Right atrium auricular region (tissue), 2 donors: ENCODE measurements at places on chromosomes 16 and 17. TPM values are rescaled to one million over a fixed set of nuclear protein-coding genes. Genes with fewer than 3 reads are reported as not detected.

- DNase-seq: no peak
Measured at GRCh38 chr16:30953511-30954124, 3.9 kb upstream of the SETD1A start.

- DNase-seq: no peak
Measured at GRCh38 chr16:86581458-86581857, 3.1 kb downstream of the FOXL1 start.

GRCh38 chr17:63497708-63498483 lies 21.0 kb downstream of the ACE start:
- DNase-seq: no peak

- no peak for DNase-seq
Measured at GRCh38 chr16:23175651-23176050, 6.9 kb upstream of the SCNN1G start.

- no peak for DNase-seq
Measured at GRCh38 chr17:45172541-45173286, 11.0 kb downstream of the HEXIM2 start.

- no peak for DNase-seq
Measured at GRCh38 chr17:64780096-64781013, 118.2 kb upstream of the SMURF2 start.

MMD gene
- total RNA-seq: 17.5 TPM

GRCh38 chr17:63479495-63480184 lies 2.8 kb downstream of the ACE start:
- DNase-seq: no peak

- no peak for DNase-seq
Measured at GRCh38 chr16:57906382-57907316, 64.3 kb downstream of the CNGB1 start.

DNA sequence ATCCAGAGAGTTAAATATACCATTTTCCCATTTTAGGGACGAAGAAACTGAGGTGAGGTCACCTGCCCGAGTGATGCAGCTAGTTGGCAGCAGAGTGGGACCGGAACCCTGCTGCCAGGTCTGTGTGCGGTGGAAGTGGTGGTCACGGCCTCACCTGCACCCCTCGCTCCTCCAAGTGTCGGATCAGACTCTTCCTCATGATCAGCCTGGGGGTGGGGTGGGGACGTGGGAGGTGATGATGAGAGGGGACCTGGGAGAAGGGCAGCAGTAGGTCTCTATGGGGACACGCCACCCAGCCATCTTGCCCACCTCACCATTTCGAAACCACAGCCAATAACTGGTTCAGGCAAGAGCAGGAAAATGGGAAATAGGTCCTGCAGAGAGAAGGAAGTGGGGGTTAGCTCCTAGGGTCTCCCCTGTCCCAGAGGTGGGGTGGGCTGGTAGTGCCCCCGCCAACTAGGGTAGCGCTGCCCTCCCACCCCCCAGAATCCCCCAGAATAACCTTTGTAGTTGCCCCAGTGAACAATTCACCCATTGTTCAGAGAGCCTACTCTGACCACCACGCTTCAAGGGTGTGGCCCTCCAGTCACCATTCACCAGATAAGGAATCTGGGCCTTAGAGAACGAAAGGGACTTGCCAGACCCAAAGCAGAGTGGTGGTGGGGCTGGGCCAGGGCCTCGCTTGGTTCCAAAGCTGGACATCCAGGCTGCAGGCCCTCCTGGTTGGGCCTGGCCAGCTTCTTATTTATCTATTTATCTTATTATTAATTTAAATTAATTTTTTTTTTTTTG lies 5.1 kb downstream of the GDPD3 start:
- no peak for DNase-seq

DNA sequence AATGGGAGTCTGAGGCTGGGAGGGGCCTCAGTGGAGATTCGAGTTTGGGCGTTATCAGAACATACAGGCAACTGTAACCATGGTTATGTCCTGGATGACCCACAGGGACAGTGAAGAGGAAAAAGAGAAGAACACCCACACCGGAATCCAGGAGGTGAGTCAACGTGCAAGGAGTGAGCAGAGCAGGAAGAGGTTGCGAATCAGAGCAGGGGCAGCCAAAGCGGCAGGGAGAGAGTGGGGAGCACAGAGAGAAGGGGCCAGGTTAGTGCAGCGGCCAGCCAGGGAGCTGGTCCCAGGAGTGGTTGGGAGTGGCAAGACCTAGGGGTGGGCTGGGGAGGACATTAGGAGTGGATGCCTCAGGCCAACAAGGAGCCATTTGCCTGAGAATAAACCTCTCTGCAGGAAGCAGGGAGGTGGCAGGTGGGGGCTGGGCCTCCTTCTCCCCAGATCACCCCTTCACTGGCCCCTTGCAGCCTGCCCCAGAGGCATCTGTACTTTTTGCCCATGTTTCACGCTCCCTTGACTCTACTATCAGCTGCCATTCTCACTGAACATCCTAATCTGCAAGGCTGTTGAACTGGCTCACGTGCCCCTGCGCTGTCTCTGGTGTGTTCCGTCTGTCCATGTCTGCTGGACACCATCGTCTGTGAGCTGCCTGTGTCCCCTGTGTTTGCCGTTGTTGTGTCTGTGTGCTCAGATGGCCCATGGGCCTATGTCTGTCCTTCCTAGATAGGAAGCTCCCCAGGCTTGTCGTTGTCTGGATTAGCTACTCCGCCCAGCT lies 5.1 kb downstream of the KRT13 start:
- no peak for DNase-seq

- no peak for DNase-seq
Measured at GRCh38 chr16:4694642-4695451, 1.5 kb downstream of the NUDT16L1 start.

DNA sequence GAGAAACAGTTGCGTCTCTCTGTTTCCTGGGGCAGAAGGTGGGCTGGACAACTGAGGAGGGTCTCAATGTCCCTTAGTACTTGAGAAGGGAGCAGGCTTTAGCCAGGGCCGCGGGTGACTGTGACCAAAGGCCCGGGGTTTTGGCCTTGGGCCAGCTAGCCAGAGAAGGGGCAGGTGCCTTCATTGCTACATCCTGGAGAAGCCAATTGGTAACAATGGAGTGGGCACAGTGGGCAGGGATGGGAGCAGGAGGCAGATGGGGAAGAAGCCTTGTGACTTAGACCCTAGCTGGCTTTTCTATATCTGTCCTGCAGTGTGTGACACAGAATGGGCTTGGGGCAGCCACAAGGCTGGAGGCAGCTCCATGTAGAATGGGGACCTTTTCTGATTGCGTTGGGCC lies 46.0 kb downstream of the CLEC16A start:
- no peak for DNase-seq

- DNase-seq: no peak
Measured at GRCh38 chr17:34024386-34024785, 230.7 kb upstream of the CCL2 start.

- DNase-seq: no peak
Measured at GRCh38 chr17:37261286-37261685, 114.5 kb upstream of the C17orf78 start.

GRCh38 chr16:57994778-57995177 lies 5.7 kb downstream of the ZNF319 start:
- no peak for DNase-seq

TVP23C gene
- total RNA-seq: 3.3 TPM

GRCh38 chr17:16994631-16995030 lies 22.7 kb upstream of the TNFRSF13B start:
- DNase-seq: no peak

DNA sequence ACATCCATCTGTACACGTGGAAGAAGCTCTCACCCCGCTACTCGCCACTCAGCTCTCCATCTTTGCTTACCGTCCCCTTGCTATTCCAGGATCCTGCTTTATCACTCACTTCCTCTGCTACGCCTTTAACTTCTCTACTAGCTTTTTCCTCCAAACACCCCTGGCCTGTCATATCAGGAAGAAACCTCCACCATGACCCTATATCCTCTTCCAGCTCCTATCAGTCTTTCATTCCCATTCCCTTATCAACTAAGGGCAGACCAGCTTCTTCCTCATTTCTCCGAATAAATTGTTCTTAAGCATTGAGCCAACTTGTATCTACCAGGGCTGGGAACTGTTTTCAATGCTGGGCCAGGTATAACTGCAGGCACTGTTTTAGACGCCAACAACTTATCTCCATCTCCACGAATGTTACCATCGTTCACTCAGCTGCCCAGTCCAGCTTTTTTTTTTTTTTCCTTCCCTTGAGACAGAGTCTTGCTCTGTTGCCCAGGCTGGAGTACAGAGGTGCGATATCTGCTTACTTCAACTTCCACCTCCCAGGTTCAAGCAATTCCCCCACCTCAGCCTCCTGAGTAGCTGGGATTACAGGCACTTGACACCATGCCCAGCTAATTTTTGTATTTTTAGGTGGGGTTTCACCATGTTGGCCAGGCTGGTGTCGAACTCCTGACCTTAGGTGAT lies 4.3 kb downstream of the IQCK start:
- DNase-seq: no peak
